Stimulated activated CD4-positive, alpha-beta T cell treated with anti-CD3 and anti-CD28 coated beads, Interleukin-4, amount 100 ng/mL, for 48 hours (primary cell): ENCODE measurements at places on chromosomes 2 and 18.

DNA sequence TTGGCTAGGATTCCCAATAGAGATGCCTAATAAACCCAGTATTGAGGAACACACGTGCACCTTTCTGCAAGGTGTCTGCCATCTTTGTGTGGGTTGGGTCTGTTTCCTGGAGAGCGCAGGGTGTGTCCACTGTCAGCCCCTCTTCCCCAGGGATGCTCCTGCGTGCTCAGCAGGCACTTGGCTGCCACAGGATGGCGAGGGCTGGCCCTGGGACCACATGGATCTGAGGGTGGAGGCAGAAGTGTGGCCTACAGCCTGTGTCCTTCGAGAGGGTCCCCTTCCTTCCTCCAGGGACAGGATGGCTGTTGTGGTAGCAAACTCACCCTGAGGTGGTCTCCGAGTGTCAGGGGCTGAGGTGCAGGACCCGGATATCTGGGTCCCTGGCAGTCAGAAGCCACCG lies 78.0 kb upstream of the PXDN start:
- DNase-seq, result no peak

DNA sequence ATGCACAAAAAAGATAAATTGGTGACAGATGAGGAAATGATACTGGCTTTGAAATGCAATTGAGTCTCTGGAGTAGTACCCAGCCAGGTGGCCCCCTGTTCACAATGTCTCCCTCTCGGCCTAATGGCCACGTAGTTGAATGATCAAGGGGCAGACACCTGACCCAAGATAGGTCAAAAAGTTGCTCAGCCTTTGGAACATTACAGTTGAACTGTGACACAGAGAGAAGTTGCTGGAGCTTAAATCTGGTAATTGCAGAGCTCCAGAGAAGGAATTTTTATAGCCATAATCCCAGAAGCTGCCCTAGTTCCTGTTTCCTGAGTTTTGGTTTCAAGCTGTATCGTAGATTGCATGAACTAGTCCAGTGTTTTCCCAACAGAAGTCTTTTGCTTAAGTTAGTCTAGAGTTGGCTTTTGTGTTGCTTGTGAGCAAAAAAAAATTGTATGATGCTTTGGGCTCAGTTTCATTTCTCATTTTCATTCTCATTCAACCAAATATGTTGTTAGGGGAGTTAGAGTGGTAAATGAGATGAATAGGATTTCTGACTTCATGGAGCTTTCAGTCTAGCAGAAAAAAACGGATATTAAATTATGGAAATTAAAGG lies 117.9 kb downstream of the CSRNP3 start:
- no peak for DNase-seq

DNA sequence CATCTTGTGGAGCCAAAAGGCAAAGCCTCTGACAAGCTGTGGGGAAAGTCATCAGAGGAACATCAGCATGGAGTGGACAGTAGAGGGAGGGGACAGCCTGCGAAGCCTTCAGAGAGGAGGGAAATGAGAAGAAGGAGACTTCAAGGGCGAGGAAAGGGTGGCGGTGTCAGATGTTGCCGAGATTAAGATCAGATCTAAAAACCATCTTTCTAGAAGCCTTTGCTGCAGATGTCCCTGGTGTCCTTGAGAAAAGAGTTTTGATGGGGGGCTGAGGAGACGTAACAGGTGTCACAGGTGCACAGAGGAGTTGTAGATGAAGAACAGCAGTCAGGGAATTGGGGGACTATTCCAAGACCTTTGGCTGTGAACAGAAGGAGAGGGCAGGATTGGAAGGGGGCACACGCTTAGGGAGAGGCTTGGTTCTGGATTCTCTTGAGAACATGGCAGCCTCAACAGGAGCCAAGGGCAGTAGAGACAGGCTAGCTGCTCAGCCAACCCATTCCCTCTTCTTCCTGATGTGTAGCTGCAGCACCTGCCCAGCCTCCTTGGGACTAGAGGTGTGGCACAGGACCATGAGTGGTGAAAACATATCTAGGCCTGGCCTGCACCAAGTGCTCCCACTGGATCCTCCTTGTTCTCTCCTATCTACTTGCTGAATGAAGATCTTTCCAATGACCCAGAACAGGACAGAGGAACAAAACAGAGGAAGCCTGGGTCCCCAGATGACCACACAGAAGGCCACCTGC lies 22.7 kb upstream of the NCL start:
- no peak for DNase-seq

DNA sequence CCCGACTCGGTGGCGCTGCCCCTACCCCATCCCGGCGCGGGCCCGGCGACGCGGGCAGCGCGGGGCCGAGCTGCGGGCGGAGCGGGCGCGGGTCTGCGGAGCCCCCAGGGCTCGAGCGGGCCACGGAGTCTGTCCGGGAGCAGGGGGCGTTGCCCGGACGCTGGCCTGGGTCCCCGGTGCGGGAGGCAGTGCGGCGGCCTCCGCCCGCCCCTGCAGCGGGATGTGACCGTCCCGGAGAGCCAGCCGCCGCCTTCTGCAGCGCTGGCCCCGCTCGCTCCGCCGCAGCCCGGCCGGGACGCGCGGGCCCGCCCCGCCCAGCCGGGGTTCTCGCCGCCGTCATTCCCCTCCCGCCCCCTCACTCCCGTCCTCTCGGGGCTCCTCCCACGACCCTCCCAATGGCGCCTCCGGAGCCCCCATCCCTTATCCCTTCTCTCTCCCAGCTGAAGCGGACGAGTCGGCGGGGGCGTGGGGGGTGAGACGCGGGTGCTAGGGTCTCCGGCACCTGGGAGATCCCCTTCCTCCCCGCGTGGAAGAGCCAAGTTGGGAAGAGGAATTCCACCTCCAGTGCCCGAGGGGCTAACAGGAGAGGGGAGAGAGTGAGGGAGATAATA lies at the start of gene FNDC4:
TSS of gene FNDC4 (minus strand) at position 257 of the 611 bp plus-strand sequence. CDS start 521 bp downstream, outside the sequence.
- DNase-seq, result no peak
